ENCODE measurements at places on chromosomes 2 and 18.

DNA sequence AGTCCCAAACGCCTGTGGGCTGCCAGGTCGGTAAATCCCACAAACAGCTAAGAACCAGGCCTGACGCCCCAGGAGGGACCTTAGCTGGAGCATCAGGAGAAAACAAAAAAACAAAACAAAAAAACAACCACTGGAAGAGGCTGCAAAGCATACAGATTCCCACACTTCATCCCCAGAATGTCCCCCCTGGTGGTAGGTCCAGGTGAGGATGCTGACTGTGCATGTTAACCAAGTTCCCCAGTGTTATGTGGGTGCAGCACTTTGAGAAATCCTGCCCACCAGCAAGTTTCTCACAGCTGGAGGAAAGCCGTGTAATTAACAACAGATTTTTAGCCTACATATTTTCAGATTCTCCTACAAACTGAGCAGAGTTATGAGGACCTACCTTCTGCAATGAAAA, 15.1 kb downstream of the ST3GAL5 start:
- no peak for DNase-seq

- peak; percentile 39 for DNase-seq
Observed at GRCh38 chr2:182432051-182432450, 5.2 kb upstream of the PDE1A start.

GRCh38 chr2:238376884-238377391, 49.8 kb upstream of the ASB1 start:
- DNase-seq: peak; percentile 75

- DNase-seq: peak; percentile 2
Observed at GRCh38 chr2:41782306-41783158, 265.3 kb upstream of the PKDCC start.

- DNase-seq: no peak
Observed at GRCh38 chr18:31688606-31689005, 4.2 kb upstream of the B4GALT6 start.

GRCh38 chr18:76410660-76411417, 84.2 kb downstream of the ZNF516 start:
- no peak for DNase-seq

DNA sequence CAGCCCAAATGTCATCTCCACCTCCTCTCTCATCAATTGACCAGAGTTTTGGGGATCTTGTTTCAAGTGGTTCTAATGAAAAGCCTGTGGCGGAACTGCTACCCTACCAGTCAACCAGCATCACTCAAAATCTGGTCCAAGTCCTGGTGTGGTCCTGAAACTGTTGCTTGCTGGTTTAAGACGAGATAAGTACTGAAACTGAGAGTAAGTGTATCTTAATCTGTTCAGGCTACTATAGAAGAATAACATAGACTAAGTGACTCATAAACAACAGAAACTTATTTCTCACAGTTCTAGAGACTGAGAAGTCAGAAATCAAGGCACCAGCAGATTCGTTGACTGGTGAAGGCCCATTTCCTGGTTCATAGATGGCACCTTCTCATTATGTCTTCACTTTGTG, 879 bp upstream of the GALNT5 start:
- DNase-seq: peak; percentile 29

DNA sequence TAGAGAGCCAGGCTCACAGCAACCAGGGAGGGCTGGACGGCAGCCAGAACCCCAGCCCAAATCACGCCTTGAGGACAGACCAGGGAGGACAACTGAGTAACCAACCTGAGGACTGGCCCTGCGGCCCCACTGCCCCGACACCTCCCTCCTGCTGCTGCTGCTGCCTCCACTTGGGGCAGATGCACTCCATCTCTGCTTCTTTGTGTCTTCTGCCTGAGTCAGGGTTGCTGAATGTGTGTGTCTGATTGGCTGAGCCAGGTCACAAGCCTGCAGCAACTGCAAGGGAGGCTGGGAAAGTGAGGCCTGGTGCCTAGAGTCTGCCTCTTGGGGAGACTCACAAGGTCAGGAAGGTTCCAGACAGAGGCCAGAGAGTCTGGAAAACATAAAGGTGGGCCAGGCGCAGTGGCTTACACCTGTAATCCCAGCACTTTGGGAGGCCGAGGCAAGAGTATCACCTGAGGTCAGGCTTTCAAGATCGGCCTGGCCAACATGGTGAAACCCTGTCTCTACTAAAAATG, 83.4 kb downstream of the ZFP36L2 start:
- no peak for DNase-seq

GRCh38 chr18:56748698-56749268, 97.6 kb downstream of the WDR7 start:
- DNase-seq: peak; percentile 11

DNA sequence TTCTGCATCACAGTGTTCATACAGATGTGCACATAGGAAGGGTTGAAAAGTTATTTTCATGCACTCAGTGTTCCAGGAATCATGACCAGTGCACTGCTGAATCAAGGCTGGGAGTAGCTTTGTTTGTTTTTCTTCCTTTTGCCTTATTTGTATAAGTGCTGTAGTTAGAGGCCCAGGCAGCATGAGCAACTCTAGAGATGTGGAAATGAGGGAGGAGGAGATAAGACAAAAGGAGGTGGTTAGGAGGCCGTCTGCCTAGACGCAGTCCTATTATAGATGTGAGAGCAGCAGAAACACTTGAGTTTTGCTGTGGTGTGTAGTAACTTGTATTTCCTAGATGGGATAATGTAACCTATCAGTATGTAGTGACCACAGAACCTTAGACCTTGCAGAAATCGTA, 264.3 kb upstream of the RASGRP3 start:
- peak; percentile 95 for DNase-seq

- DNase-seq: no peak
Observed at GRCh38 chr2:240877460-240878340, 9.1 kb downstream of the AGXT start.

- DNase-seq: peak; percentile 59
Observed at GRCh38 chr2:25215948-25216679, 47.7 kb upstream of the POMC start.

GRCh38 chr2:26635401-26635800, 5.8 kb downstream of the CIB4 start:
- DNase-seq: no peak

GRCh38 chr2:20456636-20457426, 10.0 kb downstream of the RHOB start:
- DNase-seq: peak; percentile 59

DNA sequence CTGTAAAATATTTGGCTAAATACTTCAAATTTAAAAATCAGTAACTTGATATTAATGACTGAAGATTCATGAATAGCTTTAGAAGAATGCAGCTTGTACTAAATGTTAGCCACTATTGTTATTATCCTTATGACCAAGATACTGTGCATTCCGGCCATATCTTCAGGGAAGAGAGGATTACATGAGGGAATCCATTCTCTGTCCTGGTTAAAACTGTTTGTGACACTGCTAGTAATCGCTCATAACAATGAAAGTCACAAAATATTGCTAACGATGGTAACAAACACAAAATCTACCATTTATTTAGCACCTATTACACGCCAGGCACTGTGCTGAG, 217.7 kb downstream of the PRKCE start:
- peak; percentile 60 for DNase-seq

DNA sequence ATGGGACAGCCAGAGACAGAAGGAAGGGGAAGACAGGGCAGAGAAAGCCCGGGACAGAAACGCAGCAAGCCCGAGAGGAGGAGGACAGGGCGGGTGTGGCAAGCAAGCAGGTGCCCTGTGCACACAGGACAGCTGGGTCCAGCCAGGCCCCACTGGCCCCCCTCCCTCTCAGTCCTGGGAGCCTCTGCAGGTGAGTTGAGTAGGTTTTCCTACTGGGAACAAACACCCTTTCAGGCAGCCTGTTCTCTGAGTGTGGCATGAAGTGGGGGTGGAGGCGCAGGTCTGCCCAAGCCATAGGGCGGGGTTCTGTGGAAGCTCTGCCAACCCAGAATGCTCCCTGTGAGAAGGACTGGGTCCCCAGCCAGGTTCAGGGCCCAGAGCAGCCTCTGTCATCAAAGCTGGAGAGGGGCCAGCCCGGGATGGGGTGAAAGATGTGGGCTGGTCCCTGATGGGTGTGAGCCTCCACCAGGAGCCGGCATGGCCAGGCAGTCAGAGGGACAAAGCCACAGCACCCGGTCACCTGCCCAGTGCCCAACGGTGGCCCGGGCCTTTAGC, 129.4 kb downstream of the TFCP2L1 start:
- DNase-seq: no peak

- DNase-seq: no peak
Observed at GRCh38 chr2:83016343-83017110, 1442.6 kb downstream of the SUCLG1 start.

GRCh38 chr2:12935222-12935621, 218.5 kb downstream of the TRIB2 start:
- no peak for DNase-seq

DNA sequence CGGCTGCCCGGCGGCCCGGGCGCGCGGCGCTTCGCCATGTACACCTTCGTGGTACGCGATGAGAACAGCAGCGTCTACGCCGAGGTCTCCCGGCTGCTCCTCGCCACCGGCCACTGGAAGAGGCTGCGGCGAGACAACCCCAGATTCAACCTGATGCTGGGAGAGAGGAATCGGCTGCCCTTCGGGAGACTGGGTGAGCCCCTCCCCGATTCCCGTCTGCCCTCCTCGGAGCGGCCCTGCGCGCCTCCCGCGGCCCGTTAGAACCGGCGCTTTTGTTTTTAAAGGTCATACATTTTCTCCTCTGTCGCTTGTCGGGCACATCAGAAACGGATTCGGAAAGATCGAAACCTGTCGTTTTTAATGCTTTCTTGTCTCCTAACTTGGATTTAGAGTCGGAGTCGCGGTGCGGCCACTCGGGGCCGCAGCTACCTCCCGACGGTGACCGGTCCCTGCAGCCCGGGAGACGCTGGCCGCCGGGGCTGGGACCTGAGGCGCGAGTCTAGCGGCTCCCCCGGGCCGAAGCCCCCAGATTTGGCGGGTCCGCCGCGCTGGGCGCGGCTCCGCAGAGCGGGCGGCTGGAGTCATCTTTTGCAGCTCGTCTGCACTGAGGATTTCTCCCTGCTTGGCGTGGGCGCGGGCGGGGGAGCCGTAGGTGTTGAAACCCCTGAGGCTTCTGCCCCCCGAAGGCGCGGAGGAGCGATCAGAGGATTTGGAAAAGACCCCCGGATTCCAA, 519 bp downstream of the TTL start:
- DNase-seq: peak; percentile 43

- peak; percentile 56 for DNase-seq
Observed at GRCh38 chr2:191666732-191667131, 11.2 kb upstream of the NABP1 start.

GRCh38 chr2:197399887-197400540, 34.8 kb downstream of the SF3B1 start:
- peak; percentile 24 for DNase-seq

GRCh38 chr2:177842243-177842642, 230.3 kb downstream of the PDE11A start:
- no peak for DNase-seq

- no peak for DNase-seq
Observed at GRCh38 chr2:101698014-101698843, 722 bp downstream of the MAP4K4 start.

- DNase-seq: no peak
Observed at GRCh38 chr2:124186801-124187200, 161.7 kb downstream of the CNTNAP5 start.

DNA sequence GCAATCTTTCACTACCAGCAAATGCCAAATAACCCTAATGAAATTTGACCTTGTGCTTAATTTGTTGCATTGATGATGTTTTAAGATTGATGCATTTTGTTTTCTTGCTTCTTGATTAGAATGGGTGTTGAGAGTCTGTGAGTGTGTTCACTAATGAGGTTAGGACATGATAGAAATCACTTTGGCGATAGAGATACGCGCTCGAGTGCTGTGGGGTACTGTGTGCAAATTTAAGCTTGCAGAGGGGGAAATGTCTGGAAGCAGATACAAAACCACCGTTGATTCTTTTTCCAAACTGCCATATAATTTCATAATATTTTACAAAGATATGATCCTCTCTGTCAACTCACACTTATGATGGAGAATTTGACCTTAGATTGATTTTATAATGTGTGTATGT, 200.9 kb downstream of the PIEZO2 start:
- DNase-seq: no peak

DNA sequence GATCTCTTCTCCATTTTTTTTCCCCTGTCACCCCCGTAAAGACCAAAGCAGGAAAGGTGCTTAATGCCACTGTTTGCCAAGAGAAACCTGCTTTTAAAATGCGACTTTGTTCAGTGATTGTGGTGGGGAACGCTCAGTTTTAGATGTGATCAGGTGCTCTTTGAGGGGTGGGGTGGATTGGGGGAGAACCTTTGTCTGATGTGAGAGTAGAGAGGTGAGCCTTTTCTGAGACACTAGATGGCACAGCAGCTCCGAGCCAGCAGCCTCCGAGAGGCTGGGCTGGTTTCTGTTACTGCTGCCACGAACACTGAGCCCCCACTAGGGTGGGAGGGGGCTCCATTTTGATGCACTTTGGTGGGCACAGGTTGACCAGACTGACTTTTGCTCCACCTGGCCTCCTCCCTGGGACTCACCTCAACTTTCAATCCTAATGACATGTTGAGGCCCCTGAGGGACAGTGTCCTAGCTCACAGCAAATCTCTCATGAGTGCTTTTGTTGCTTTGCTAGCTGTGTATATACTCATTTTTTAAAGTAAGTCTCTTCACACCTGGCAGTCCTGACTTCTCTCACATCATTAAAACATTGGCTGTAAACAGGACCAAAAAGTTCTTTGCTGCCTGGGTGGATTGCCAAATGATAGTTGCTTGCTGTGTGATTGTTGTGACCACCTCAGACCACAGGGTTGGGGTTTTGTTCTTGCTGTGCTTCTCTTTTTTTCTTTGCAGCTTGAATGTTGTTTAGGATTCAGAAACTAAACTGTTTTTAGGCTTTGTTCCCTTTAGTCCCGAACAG, 98.2 kb upstream of the MAP3K20 start:
- DNase-seq: no peak

DNA sequence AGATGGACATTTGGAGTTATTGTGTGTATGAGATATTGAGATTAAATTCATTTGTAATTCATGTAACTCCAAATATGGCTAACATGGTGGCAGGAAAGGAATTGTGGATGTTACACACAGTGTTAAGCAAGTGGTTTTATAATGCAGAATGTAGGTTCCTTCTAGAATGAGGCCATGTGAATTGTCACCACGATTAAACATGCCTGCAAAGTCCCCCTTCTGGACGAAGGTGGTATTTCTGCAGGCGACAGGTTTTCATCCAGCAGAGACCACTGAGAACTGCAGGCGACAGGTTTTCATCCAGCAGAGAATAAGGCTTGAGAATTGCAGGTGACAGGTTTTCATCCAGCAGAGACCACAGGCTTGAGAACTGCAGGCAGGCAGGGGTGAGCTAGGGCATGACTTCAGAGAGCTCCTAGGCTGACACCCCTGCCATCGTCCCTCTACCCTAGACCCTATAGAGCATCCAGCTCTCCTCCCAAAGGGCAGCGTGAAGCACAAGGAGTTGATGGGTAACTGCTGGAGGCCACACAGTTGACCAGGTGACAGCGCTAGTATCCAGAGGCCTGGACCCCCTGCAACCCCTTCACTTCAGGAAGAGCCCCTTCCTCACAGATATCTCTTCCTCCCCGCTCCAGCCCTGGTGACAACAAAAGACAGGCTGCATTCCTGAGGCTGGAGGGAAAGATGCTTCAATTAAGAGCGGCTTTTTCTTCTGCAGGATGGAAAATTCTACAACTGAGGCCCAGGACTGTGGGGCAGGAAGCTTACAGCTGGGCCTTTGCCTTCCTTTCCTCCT, 175.8 kb downstream of the LOXHD1 start:
- peak; percentile 12 for DNase-seq

Measured in astrocyte (in vitro differentiated cells and primary cell).